WTC11 (cell line): ENCODE measurements at places on chromosomes 16 and 17. TPM values are rescaled to one million over a fixed set of nuclear protein-coding genes. Genes with fewer than 3 reads are reported as not detected.

- no peaks in the 10 kb centered on the region; the same call in 1 of the 2 replicates for H3K27me3 ChIP-seq
- DNase-seq, result no peak
- H3K36me3 ChIP-seq, result no peaks in the 10 kb centered on the region
- no peak overlapping the region for H3K27ac ChIP-seq
- no peak overlapping the region for H3K4me3 ChIP-seq
Measured at GRCh38 chr16:12256921-12257320, 280.4 kb downstream of the SNX29 start.

CACNA1G gene
- total RNA-seq, result 5.4 to 6.7 TPM (median 6.2 TPM) in 3 replicates

DNA sequence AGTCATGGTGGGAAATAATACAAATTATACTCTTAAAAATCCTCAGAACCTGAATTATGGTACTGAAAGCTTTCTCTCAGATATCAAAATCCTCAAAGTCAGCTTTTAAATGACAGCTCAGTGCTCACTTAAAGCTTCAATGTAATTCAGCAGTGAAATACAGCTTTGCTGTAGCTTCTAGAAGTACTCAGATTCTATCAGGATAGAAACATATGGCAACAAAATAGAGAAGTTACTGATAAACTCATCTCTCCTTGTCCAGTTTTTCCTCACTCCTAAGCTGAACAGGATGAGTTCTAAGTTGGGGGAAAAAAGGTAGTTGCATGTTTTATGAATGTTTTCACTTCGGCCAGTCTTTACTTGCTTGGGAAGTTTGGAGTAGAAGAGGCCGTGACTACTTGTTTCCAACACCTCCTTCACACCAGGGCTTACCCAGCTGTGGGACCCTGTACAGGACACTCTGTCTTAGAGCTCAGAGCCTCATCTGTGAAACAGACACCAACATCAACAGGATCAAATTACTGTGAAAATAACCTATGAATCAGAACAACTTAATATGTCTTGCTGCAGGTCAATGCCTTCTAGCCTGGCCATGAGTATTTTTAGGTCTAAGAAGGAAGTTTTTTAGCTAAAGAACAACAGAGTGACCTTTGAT lies 30.2 kb downstream of the OGFOD1 start:
- H3K27ac ChIP-seq, result no peak overlapping the region
- H3K4me3 ChIP-seq, result no peak overlapping the region
- no peak for DNase-seq
- no peaks in the 10 kb centered on the region for H3K27me3 ChIP-seq
- peaks cover 17% of the 10 kb centered on the region for H3K36me3 ChIP-seq
- H3K4me1 ChIP-seq, result 0 out of 2 replicates have a peak, but pooled peaks cover 3% of the 10 kb centered on the region

DNA sequence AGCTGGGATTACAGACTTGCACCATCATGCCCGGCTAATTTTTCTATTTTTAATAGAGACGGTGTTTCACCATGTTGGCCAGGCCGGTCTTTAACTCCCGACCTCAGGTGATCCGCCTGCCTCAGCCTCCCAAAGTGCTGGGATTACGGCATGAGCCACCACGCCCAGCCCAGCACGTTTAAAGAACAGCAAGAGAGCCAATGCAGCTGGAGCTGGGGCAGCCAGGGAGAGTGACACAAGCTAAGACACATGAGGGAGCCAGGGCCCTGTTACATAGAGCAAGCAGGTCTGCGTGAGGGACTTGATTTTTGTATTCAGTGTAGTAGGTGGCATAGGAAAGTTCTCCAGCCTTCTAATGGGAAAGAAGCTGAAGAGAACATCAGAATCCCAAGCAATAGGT lies 21.7 kb upstream of the GOSR2 start:
- peaks cover 12% of the 10 kb centered on the region for H3K4me1 ChIP-seq
- H3K27me3 ChIP-seq, result 0 out of 2 replicates have a peak, but pooled peaks cover 2% of the 10 kb centered on the region
- no peak overlapping the region for H3K4me3 ChIP-seq
- no peak overlapping the region for H3K27ac ChIP-seq

KCNJ12 gene
- 2.2 to 2.3 TPM (median 2.3 TPM) in 3 replicates for total RNA-seq

- peaks cover 16% of the 10 kb centered on the region for H3K4me1 ChIP-seq
- no peak for DNase-seq
- H3K27ac ChIP-seq, result no peak overlapping the region
- no peaks in the 10 kb centered on the region for H3K36me3 ChIP-seq
Measured at GRCh38 chr16:19911204-19911603, 26.6 kb upstream of the GPRC5B start.

GRCh38 chr16:81920498-81920897 lies 90.8 kb downstream of the SDR42E1 start:
- H3K27me3 ChIP-seq, result no peaks in the 10 kb centered on the region
- DNase-seq, result no peak
- no peak overlapping the region for H3K4me3 ChIP-seq
- peaks cover 4% of the 10 kb centered on the region; the same call in 1 of the 2 replicates for H3K36me3 ChIP-seq
- H3K27ac ChIP-seq, result no peak overlapping the region
- no peaks in the 10 kb centered on the region for H3K4me1 ChIP-seq

DNA sequence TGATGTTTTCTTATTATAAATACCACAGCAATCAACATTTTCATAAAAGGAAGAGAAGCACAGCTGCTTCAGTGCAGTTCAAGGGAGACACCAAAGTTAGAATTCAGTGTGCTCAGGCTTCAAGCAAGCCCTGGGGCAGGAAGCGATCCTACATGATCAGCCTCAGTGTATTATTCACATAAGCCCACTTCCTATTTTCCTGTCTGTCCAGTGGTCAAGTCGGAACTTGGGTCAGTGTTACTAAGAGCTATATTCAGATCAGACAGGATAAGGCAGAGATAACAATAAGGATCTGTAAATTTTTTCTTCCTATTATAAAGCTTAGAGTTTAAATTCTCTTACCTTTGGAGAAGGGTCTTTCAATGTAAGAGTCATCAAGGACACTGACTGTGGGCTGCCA lies 12.9 kb downstream of the HEATR6 start:
- H3K27ac ChIP-seq, result no peak overlapping the region
- H3K4me3 ChIP-seq, result no peak overlapping the region
- no peaks in the 10 kb centered on the region for H3K27me3 ChIP-seq
- DNase-seq, result no peak
- peaks cover 42% of the 10 kb centered on the region for H3K36me3 ChIP-seq

DNA sequence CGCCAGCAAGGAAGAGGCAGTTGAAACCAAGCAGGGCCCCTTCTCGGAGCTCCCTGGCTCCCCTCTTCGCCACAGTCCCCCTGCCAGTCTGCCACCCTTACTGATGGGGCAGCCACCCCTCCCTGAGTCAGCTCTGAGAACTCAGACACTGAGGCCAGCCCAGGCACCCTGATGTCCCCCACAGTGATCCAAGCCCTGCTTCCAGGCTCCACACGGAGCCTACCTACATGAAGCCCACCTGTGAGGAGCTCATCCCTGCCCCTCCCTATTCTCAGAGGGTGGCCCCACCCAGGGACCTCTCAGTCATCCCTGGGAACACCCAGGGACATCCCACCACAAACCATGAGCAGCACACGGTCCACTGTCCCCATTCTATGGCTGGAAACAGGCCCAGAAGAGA lies 8.9 kb downstream of the CNGB1 start:
- no peak for DNase-seq
- H3K27ac ChIP-seq, result no peak overlapping the region
- H3K4me1 ChIP-seq, result peaks cover 19% of the 10 kb centered on the region
- H3K4me3 ChIP-seq, result no peak overlapping the region
- no peaks in the 10 kb centered on the region for H3K27me3 ChIP-seq

CCR7 gene
- 0.37 to 0.92 TPM (median 0.57 TPM) in 3 replicates for total RNA-seq

- peak; percentile 81 for DNase-seq
- peaks cover 14% of the 10 kb centered on the region for H3K4me1 ChIP-seq
- peak overlapping the region; percentile 96 for H3K4me3 ChIP-seq
- peak overlapping the region; percentile 89 for H3K27ac ChIP-seq
Measured at GRCh38 chr17:8151120-8151640, 1.0 kb downstream of the PER1 start.

DNA sequence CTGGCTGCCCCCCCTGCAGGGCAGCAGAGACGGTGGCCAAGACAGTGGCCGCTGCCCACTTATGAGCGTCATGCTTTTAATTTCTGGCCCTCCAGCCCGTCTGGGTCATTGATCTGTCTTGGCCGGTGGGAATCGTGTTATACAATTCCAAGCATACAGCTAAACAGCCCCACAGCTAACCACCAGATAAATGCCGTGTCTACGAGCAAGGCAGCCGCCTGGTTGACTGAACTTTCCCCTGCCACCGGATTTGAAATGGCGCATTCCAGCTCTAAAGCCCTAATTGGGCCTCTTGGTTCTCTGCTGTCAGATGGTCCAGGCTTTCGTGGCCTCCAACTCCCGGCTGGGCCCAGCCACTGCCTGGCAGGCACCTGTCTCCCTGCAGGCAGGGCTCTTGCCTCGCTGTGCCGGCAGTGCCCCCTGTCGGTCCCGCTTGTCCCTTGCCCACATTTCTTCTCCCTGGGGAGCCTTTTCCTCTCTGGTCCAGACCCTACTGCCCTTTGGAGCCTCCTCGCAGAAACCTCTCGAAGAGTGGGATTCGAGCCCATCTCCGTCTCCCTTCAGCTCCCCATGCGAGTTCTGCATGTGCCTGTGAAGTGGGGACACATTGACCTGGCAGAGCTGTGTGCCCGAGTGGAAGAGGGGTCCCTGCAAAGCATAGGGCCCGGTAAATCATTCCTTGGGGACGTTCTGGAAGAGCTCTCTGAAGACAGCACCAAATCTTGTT lies 1.8 kb upstream of the RBFOX3 start:
- DNase-seq, result peak; percentile 93
- peaks cover 12% of the 10 kb centered on the region for H3K4me1 ChIP-seq
- H3K27ac ChIP-seq, result no peak overlapping the region
- H3K27me3 ChIP-seq, result peaks cover 61% of the 10 kb centered on the region

DNA sequence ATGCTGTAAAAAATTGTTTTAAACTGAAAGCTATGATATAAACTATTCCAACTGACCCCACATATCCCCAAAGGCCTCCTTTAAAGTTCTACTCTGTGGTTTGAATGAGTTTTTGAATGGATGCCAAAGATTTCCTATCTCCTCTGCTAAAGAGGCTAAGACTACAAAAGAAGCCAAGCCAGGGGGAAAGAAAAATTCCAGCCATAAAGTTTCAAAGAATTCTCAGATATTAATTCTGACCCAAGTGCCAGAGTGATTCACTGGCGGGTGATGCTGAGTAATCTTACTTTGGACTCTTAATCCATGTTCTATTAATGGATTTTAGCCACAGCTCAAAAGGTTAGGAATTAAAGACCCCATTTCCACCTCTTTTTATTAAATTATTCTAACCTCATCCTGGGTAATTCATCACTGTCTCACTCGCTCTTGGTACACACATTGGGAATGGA lies 60.7 kb downstream of the HS3ST3A1 start:
- DNase-seq, result no peak
- peaks cover 24% of the 10 kb centered on the region for H3K36me3 ChIP-seq
- H3K4me3 ChIP-seq, result no peak overlapping the region

DNA sequence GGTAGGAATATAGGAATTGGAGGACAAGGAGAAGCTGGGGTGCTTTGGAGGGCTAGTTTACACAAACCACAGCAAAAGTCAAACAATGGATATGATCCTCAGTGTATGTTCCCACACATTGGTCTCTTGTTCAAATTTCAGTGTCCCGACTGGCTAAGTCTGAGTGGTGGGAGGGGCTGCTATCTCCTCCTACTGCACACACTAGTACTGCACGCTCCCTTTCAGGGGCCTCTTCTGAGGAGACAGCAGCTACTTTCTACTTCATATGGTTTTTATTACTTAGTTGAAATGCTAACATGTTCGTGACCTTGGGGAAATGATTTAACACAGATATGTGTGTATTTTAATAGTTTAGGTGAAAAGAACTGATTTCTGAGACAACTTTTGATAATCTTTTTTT lies 18.8 kb upstream of the KRT10 start:
- H3K4me1 ChIP-seq, result no peaks in the 10 kb centered on the region
- H3K27me3 ChIP-seq, result peaks cover 97% of the 10 kb centered on the region
- H3K4me3 ChIP-seq, result no peak overlapping the region

KRTAP2-1 gene
- total RNA-seq, result not detected in 3 replicates

GRCh38 chr17:21029036-21029435 lies 13.8 kb downstream of the USP22 start:
- peak overlapping the region; percentile 81 for H3K27ac ChIP-seq
- no peaks in the 10 kb centered on the region for H3K27me3 ChIP-seq
- DNase-seq, result no peak
- no peak overlapping the region for H3K4me3 ChIP-seq

RNF43 gene
- 3.2 to 3.6 TPM (median 3.5 TPM) in 3 replicates for total RNA-seq
